ENCODE measurements at places on chromosomes 12 and 14.

- no peak for DNase-seq
Observed at GRCh38 chr12:10563002-10563401, 50.4 kb downstream of the MAGOHB start.

DNA sequence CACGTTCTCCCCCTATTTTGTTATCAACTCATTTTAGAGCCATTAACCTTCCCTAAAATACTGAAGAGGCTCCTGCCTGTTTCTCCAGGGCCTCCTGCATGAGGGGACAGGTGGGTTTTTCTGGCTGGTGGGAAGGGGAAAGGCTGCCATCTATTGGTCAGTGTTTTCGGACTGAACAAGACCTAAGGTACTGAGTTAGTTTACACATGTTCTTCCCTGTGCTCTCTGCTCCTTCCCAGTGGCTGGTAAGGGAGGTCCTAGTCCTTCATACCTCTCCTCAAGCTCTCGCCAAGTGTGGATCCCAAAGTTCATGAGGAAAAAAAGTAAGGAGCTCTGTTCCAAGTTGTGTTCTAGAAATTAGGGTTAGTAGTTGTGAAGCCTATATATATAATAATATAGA, 357.5 kb downstream of the FSCB start:
- DNase-seq = no peak

GRCh38 chr12:25757037-25757665, 201.3 kb upstream of the RASSF8 start:
- no peak for DNase-seq

GRCh38 chr14:104428333-104428851, 151.2 kb upstream of the C14orf180 start:
- DNase-seq = no peak

DNA sequence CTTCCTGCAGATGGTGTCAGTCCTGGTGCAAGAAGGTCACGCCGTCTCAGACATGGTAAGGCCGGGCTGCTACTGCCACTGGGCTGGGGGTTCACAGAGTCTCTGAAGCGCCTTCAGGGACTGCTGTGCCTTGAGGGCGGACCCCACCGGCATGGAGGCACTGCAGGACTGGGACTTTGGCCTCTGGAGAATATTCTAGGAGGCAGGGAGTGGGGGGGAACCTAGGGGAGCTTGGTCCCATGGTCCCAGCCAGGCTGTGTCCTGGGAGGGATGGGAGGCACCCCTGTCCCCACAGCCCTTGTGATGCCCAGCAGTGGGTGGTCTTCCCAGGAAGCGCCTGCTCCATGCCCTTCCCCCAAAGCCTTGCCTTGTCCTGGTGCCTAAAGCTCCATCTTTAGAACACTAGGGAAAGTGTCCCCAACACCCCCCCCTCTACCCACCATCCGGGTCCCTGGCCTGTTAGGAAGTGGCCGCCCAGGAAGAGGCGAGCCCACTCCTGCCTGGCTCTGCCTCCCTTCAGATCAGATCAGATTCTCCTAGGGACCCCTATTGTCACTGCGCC, 1.5 kb downstream of the AMN start:
- DNase-seq = no peak

DNA sequence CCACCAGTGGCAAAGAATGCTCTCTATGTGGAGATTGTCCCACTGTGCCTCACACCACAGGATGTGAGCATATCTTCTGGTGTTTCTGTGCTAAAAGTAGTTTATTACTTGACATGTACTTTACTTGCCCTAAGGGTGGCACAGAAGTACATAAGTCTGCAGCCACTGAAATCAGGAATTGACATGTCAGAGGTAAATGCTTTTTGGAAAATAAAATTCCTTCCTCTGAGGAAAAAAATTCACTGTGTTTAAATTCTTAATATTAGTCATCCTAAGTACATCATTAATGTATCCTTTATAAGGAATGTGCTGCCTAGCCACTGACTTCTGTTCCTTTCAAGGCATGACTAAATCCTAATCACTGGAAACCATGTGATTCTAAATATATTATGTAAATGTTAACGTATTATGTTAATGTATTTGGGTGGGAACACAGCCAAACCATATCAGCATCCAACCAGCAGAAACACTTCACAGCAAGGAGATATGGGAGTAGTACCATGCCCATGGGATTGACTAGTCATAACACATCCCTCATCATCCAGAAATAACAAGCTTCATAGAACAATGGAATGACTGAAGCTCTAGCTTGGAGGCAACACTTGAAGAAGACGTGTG, 239.7 kb upstream of the PPFIA2 start:
- no peak for DNase-seq
